ENCODE measurements at places on chromosomes 4 and X.

GRCh38 chrX:109384699-109385098 is 97.2 kb downstream of the GUCY2F start:
- DNase-seq, result no peak

- no peak for DNase-seq
Measured at GRCh38 chrX:29242856-29243255, 655.6 kb downstream of the IL1RAPL1 start.

DNA sequence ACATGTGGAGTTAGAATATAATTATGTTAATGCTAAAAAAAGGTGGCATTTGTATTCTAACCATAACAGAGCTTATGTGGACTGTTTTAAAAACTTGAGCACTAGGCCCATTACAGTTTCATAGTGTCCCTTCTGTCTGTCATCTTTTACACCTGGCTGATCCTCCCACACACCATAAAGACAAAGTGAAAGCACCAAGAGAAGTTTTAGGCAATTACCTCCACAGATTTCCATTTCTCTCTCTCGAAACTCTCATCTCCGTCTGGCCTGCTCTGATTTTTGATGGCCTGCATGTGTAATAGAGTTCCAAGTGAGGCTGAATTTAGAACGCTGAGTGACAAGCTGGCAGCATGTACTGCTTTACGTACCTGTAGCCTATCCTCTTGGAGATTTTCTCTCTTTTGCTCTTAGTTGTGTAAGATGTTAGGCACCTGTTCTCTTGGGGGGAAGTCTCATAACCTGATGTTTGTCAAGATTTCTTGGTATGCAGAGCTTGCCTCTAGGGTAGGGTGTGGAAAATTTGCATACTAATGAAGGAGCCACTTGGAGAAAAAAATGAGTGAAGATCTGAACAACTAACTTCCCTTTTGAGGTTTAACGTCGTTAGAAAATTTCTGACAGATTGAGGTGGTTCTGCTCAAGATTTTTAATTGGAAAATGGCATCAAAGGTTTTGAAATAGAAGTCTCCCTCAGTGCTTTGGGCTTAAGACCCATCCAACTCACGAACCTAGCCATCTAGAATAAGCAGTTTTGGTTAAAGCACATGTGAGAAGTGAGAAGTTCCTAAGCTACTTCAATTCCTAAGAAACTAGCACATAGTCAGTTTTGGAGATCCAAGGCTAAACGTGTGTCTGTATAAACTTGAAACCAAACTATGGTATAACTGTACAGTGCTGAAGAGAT is 57.6 kb upstream of the RAP1GDS1 start:
- DNase-seq, result peak; percentile 69

- DNase-seq, result no peak
Measured at GRCh38 chr4:155571184-155571944, 95.3 kb upstream of the GUCY1A1 start.

- no peak for DNase-seq
Measured at GRCh38 chr4:129839687-129840086, 743.7 kb downstream of the C4orf33 start.

- DNase-seq, result peak; percentile 38
Measured at GRCh38 chr4:145609481-145610427, 9.4 kb upstream of the MMAA start.

- no peak for DNase-seq
Measured at GRCh38 chr4:13538427-13538973, 5.8 kb downstream of the NKX3-2 start.

- no peak for DNase-seq
Measured at GRCh38 chr4:146949559-146949958, 3.9 kb upstream of the TTC29 start.

DNA sequence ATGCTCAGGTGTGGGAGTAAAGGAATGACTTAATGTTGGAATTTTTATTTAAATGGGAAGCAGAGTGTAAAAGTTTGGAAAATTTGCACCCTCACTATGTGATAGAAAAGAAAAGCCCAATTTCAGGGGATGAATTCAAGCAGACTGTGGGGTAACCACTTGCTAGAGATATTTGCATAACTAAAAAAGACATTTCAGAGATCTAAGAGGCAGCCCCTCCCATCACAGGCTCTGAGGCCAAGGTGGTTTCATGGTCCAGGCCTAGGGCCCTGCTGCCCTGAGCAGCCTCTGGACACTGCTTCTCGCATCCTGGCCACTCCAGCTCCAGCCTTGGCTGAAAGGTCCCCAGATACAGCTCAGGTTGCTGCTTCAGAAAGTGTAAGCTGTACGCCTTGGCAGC is 5.9 kb upstream of the XPNPEP2 start:
- no peak for DNase-seq

DNA sequence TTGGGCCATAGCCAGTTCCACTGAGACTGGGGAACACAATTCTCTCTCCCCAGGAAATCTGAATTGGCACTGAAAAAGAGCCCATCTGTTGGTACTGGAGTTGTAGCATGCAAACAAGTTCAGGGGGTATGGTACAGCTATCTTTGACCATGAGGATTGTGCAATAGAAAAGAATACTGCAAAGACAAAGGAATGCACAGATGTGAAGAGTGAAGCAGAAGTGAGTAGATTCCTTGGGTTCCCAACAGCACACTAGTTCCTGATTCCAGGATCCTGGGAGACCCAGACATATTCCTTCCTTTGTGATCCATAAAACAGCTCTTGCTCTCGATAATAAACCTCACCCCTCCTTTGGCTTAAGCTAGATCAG is 43.3 kb upstream of the CTAG2 start:
- no peak for DNase-seq

DNA sequence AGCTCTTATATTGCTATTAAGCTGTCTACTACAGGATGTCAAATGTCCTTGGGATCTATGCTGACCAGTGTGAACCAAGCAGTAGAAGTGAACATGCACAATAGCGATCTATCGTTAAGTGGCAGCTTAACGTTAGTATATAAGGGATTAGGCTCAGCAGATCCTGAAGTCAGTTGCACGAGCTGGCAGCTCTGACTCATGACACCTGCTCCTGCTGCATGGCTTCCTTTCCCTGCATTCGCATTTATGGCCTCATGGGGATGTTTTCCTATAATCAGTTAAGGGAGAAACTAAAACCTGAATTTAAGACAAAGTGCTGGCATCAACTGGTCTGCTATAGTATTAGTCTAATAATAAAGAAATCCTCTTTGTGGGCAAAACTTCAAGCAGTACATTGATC is 12.7 kb upstream of the MCUB start:
- no peak for DNase-seq

- DNase-seq, result no peak
Measured at GRCh38 chr4:175703956-175704600, 108.0 kb downstream of the GPM6A start.

DNA sequence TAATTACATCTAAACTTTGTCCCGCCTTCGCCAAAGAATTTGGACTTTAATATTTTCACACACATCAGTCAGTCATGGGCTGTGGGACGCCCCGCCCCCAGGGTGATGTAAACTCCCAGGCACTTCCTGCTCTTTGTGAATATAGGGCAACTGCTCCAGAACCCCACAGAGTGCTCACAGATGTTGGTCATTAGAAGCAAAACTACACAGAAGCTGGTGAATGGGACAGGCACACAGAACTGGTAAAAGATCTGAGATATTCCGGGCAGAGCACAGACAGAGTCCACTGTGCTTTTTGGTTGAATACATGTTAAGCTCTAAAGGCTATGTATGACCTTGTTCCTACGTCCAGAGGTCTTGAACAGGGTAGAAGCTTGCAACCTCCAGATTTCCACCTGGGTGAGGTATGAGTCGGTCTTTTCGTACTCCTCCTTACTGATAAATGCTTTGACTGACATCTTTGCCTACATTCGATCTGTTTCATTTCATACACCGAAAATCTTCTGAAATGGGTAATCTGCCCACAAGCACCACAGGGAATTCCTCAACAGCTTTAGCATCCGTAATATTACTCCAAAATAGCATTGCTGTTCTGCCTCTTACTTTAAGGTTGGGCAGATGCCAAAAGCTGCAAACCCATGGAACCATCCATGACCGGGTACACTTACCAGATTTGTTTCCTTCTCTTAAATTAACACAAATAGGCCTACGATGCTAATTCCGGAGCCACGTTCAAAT is 144.6 kb downstream of the AMELX start:
- DNase-seq, result no peak

GRCh38 chr4:114606245-114606644 is 7.6 kb downstream of the UGT8 start:
- DNase-seq, result no peak

- no peak for DNase-seq
Measured at GRCh38 chr4:182829196-182829595, 88.0 kb downstream of the DCTD start.

DNA sequence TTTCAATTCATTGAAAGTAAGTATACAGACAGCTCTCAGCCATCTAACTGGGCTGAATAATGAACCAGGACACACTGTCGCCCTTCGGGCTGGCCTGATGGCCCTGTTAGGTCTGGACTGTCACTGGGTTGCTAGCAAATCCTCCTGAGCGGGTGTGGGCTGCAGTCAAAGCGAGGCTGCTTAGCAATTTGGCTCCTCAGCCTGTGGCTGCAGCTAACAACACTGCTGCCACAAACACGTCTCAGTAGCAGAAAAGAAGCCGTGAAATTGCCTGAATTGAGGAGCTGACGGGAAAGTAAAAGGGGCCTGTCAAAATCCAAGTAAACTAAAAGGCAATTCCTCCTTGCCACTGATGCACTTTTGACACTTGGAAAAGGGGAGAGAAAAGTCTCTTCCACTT is 72.8 kb downstream of the SMIM20 start:
- DNase-seq, result no peak

GRCh38 chr4:184972991-184973390 is 45.3 kb upstream of the HELT start:
- DNase-seq, result no peak

- no peak for DNase-seq
Measured at GRCh38 chr4:96056346-96056934, 216.5 kb downstream of the PDHA2 start.

- no peak for DNase-seq
Measured at GRCh38 chr4:130329036-130329435, 1233.1 kb downstream of the C4orf33 start.

DNA sequence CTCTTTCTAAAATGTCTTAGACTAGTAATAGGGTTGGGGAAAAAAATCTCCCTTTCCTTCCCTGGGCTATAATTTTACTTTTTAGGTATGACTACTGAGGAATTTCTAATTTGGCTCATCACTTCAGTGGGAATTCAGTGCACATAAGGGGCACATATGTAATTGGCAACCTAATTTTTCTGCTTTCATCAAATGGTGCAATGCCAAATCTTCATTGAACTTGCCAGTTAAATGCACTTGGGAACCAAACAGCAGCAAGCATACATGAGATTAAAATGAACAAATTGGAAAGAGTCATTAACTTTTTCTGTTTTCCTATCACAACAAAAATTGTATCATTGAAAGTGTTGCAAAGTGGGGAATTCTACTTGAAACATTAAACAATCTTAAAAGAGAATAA is 2.9 kb upstream of the CCSER1 start:
- DNase-seq, result no peak

DNA sequence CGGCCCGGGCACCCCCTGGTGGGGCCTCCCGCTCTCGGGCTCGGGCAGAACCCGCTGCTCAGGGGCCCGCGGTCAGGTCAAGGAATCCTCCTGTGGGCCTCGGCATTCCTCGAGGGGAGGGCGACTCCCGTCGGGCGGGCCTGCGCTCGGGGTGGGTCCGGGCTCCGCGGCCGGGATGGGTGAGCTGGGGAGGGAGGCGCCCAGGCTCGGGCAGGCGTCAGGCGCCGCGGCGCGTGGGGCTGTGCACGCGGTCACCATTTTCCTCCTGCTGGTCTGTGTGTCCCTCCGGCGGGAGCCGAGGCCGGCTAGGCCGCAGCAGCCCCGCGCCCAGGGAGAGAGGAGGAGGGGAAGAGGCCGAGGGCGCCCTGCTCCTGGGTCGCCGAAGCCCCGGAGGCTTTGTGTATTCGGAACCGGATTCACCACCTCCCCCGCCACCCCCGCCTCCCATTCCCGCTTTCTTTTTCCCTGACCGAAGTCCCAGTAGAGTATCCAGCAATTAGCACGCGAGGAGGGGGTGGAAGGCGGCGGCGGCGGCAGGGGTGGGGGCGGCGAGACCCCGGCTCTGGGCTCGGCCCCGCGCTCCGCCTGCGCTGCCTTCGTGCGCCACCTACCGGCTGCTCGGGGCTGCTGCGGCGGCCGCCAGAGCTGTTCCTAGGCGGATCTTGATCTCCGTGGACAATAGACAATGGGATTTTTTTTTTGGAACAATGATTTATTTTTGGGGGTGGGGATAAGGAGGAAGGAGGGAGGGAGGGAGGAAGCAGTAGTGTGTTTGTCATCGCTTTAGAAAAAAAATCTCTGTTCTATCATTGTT is 99.0 kb upstream of the MAML3 start:
- DNase-seq, result peak; percentile 61

DNA sequence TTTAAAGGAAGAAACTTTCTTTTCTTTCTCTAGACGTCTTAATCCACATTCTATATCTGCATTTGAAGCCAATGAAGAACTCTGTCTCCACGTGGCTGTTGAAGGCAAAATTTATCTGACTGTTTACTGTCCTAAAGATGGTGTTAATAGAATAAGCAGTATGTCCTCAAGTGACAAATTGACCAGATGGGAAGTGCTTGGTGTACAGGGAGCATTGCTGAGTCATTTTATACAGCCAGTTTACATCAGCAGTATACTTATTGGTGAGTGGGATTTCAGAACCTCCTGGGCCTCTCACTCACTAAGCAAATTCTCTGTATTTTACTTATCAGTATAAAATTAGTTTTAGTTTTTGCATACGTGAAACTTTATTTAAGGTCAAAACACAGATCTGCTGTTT is 33.7 kb downstream of the ADAD1 start:
- DNase-seq, result no peak

DNA sequence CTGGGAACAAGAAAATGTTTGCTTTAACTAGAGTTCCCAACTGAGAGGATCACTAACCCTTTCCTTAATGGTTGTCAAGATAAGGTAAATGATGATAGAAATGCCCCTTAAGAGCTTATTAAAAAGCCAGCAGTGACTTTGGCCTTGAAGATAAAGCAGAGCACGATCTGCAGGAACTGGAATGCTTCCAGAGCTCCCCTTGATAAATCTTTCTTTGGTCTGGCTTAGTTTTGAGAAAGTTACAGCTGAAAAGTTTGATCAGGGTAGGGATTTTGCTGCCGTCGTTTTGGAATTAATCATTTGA is 64.0 kb downstream of the PTTG2 start:
- no peak for DNase-seq

DNA sequence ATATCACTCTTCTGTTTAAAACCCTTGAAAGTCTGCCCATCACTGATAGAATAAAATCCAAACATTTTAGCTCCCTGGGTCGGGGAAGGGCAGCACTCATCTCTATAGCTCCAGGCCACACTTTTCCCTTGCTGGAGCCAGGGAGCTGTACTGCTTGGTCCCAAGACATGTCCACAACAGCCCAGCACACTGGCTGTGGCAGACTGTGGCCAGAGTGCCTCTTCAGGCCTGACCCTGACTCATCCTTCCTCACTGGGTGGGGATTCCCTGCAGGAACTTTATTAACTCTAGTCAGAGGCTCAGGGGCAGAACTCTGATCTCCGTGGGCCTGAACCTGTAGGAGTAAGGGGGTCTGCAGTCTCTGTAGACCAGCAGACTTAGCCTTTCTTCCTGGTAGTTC is 69.8 kb upstream of the CAPN6 start:
- DNase-seq, result no peak

- DNase-seq, result no peak
Measured at GRCh38 chr4:9921326-9921725, 100.0 kb downstream of the SLC2A9 start.
